CD4-positive, alpha-beta T cell treated with Interleukin-15 for 1 hour (primary cell): ENCODE measurements at places on chromosomes 1 and 21.
A peak's percentile ranks its signal among the peaks of the same experiment; 100 is the strongest.

DNA sequence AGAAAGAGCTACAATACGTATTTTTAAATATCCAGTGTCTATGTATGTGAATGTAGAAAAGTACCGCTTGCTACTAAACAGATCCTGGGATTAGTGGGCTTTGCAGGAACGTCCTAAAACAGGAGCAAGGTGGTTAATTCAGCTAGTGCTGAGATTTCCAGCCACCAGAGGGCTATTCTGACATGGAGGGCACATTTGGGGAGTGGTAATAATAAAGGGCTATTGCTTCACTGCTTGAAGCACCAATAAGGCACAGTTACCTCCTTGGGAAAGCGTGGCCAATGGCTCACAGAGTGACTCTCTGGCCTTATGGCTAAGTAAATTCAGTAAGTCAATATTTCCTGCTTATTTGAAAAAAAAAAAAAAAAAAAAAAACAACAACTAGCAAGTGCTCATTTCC is 152.4 kb downstream of the GABPA start:
- no peak for DNase-seq

DNA sequence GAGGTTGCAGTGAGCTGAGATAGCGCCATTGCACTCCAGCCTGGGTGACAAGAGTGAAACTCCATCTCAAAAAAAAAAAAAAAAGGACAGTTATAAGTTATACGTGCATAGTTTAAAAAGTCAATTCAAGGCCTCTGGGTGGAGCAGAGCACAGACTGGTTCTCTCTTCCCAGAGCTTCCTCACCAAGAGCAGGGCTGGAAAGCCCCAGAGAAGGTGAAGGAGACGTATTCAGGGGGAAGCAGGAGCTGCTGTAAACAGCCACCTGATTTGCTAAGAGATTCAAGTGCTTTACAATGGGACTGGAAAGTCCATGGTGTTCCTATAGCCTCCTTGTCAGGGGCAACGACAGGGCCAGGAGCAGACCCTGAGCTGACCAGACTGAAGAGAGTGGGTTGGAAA is 85.0 kb upstream of the LYST start:
- peak; percentile 37 for DNase-seq

DNA sequence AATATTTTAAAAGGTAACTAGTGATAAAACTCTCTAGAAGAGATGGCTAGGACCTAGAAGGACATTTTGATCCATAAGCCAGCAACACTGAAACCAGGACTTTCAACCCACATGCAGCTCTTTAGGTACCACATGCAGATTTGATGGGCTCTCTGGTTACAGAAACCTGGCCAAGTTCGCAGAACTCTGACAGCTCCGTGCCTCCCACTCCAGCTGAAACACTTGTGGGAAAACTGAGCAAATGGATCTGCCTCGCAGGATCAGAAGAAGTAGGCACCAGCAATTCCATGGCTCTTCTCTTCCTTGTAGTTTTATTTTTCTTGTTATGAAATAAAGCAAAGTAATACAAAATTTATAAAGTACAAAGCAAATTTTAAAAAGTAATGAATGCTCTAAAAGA is 58.5 kb downstream of the ST6GALNAC5 start:
- DNase-seq: no peak

DNA sequence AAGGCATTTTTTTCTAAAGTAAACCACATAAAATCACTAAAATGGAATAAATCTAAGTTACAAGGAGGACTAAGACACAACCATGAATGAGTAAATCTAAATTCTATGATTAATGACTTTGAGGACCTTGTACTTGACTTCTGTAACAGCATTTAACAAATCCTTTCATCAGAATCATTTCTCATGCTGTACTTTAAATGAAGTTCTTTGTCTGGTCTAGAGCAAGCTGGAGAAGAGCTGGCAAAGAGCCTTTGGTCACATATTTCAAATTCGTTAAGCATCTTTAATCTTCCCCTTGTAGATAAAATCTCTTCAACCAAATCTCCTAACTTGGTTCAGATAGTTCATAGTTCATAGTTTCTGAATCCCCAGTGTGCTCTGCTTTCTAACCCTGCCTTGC is 405.4 kb downstream of the PTPRC start:
- no peak for DNase-seq

GRCh38 chr1:44646261-44647110 is 27.8 kb downstream of the TMEM53 start:
- DNase-seq: no peak

DNA sequence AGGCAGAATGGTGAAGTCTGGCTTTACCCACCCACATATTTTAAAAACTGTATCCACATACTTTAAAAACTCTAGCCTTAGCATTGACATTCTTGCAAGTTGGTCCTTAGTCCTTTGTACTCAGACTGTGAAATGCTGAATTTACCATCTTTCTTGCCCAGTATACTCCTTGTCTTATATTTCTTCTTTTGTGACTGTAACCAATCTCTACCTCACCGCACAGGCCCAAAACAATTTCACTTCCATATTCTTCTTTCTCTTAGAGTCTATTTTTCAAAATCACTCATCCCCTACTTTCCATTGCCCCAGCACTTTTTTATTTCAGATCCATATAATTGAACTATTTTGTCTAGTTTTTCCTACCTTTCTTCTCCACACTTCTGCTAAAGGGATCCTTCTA is 892.4 kb upstream of the B3GALT2 start:
- DNase-seq: no peak
